ENCODE measurements at places on chromosomes 2 and 18. TPM values are rescaled to one million over a fixed set of nuclear protein-coding genes. Genes with fewer than 3 reads are reported as not detected.

The CNGA3 gene
- total RNA-seq = not detected

The ZNF396 gene
- 3.9 TPM for total RNA-seq

The GORASP2 gene
- total RNA-seq = 26.9 TPM

The CD28 gene
- total RNA-seq = 2.7 TPM

The ACKR3 gene
- 33.7 TPM for total RNA-seq

The RUFY4 gene
- total RNA-seq = 0.29 TPM

Data from metanephros (tissue), 2 donors.